ENCODE measurements at places on chromosomes 5 and 9.

- DNase-seq: no peak
These were observed 4.4 kb downstream of the ST8SIA4 start for GRCh38 chr5:100898504-100899346.

DNA sequence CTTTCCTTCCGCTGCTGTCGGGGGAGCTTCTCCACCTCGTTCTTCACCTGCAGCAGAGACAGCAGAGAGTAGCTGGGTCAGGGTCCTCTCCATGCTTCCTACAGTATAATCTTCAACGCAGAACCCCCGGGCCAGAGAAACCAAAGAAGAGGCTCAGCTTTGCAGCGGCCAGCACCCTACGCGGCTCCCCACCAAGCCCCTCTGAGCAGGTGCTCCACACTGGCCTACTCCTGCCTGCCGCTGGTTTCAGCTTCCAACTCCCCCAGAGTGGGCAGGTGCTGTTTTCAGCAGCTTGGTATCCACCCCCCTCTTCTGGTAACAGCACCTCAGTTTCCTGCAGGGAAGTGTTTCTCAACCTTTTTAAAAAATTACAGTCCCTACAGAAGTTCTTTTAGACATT lies 58.3 kb upstream of the FBXW11 start:
- no peak for DNase-seq

GRCh38 chr9:137096785-137097546 lies 10.2 kb downstream of the MAN1B1 start:
- no peak for DNase-seq

DNA sequence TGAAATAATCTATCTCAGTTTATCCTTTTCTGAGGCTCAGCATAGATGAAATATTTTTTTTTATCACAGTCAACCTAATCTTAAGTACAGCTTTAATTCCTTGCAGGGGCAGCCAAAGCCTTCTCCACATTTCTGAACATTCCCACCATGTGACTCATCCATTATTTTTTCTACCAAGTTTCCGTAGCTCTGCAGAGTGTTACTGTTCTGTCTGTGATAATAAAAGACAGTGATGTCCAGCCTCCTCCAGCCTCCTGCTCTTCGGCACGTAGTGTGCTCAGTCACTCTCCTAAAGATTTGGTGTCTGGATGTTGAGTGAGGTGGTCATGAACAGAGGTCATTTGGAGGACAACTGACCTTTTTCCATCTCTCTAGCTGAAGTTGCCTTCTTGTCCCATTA lies 338.1 kb upstream of the ADAMTS16 start:
- no peak for DNase-seq

DNA sequence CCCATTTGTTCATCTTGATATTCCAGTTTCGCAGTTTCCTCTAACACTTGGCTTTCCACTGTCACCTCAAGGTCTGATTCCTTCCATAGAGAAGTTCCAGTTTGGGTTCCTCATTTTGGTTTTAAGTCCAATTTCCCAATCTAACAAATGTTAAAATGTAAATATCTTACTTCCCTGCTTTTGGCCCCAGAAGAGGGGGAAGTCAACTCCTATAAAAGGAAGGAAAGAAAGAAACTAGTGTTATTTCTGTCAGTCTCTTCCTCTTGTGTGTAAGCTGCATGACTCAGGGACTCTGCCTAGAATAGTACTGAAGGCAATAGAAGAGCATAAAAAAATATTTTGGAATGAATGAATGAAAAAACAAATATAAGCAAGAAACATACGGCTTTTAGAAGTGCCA lies 127.5 kb upstream of the CCNG1 start:
- no peak for DNase-seq

- no peak for DNase-seq
These were observed 45.7 kb downstream of the SARDH start for GRCh38 chr9:133692364-133692985.

- DNase-seq: no peak
These were observed 439.3 kb upstream of the KLF4 start for GRCh38 chr9:107928701-107929371.

DNA sequence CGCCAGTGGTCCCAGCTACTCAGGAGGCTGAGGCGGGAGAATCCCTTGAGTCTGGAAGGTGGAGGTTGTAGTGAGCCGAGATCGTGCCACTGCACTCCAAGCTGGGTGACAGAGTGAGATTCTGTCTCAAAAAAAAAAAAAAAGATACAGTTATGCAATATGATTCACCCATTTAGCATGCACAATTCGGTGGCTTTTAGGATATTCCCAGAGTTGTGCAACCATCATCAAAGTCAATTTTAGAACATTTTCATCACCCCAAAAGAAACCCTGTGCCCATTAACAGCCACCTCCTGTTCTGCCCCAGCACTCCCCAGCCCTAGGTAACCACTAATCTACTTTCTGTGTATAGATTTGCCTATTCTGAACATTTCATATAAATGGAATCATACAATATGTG lies 4.3 kb upstream of the DHFR start:
- no peak for DNase-seq

DNA sequence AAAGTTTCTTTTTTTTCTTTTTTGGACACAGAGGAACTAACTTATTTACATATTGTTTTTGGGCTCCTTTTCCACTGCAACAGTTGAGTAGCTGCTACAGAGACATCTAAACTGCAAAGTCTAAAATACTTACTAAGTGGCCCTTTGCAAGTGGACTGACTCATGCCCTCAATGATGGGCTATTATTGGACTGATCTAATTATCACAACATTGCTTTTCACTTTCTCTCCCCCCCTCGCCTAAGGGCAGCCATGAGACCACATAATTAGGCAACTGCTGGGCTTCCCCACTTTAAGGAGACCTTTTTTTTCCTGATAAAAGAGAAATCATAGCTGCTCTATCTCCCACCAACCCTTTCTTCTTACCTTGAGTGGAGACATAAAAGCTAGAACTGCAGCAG lies 47.0 kb downstream of the PLK2 start:
- no peak for DNase-seq

DNA sequence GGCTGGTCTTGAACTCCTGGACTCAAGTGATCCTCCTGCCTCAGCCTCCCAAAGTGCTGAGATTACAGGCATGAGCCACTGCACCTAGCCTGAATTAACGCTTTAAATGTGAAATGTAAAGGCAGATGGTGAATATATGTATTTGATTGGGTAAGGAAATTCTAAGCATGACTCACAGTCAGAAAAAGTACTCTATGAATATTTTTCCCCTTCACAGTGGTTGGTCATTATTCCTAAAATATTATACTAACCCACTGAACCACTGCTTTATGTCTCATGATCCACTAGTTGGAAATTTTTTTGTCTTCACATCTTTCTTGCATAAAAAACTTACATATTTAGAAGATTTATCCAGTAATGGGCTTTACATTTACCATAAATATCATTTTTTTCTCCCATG lies 14.5 kb upstream of the TENT4A start:
- DNase-seq: no peak

- no peak for DNase-seq
These were observed 204.6 kb downstream of the RFX3 start for GRCh38 chr9:3321186-3321585.

- no peak for DNase-seq
These were observed 15.8 kb upstream of the TRAF1 start for GRCh38 chr9:120942186-120943001.

DNA sequence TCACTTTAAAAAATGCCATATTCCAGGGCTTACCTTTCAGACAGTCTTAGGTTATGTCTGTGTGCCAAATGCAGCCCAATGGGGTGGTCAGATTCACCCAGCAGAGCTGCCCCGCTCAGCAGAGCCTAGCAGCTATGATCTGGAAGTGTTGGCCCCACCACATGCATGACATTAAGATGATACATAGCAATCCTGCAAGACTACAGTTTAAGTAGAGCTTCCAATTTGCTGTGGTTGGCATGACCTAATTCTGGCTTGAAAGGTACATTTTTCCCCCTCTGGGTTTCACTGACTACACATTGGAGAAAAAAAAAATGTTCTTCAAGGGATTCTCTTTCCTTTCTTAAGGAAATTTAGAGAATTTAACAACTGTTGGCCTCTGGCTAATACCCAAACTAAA lies 22.5 kb downstream of the MEF2C start:
- DNase-seq: no peak

- no peak for DNase-seq
These were observed 5.9 kb upstream of the CSF1R start for GRCh38 chr5:150092159-150092787.

DNA sequence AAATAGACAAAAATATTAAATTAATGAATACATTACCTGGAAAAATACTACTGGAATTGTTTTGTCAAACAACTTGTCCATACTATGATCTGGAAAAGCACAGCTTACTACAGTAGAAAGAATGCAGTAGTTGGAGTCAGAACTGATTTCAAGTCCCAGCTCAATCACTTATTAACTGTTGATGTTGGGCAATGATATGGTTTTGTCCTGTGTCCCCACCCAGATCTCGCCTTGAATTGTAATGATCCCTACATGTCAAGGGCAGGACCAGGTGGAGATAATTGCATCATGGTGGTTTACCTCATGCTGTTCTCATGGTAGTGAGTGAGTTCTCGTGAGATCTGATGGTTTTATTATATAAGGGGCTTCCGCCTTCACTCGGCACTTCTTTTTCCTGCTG lies 247.5 kb downstream of the CD180 start:
- DNase-seq: no peak

- no peak for DNase-seq
These were observed 129.7 kb downstream of the NTRK2 start for GRCh38 chr9:84799251-84799650.

- peak; percentile 69 for DNase-seq
These were observed at the start of gene LPCAT1 for GRCh38 chr5:1523793-1524480. LPCAT1 (minus strand) TSS chr5:1523960; CDS start chr5:1523844, 116 bp downstream.

DNA sequence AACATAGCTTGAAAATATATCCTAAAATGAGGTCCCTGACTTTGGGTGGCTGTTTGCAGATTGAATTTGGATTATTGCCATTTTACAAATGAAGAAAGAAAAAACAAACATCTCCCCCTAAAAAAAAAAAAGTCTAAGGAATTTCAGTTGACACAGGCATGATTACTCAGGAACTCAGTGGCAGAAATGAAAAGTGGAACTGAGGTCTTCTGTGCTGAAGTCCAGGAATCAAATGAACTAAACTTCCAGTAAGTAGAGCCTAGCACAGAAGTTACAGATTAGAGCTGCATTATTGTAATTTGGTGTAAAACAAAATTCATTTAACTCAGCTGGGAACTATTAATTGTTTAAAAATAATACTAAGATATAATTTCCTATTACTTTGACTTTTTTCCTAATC lies 26.7 kb downstream of the FAM170A start:
- DNase-seq: no peak

DNA sequence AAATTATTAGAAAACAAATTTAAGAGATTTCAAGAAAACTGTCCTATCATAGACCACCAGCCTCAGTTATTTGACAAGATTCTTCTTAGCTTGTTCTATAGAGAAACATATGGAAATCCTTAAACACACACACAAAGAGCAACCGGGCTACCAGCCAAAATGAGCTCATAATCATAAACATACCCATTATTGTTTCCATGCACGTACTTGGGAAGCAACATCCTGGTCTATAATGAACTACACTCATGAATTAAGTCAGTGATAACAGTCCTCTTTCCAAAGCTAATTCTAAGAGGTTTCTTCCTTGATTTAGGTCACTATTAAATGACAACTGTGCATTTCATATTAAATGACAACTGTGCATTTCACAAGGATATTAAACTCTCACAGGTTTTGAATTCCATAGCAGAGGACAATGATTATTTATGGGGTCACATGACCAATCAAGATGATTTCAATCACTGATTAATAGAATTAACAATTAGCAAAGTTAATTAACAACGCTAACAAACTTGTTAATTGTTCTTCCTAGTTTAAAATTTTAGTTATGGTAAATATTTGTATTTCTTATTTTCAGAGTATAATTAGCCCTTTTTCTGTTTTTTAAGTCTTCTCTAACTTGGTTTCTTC lies 77.0 kb downstream of the OXCT1 start:
- DNase-seq: no peak

GRCh38 chr5:116532762-116533525 lies 41.7 kb downstream of the SEMA6A start:
- no peak for DNase-seq

- no peak for DNase-seq
These were observed 167.6 kb upstream of the TUSC1 start for GRCh38 chr9:25845867-25846266.

DNA sequence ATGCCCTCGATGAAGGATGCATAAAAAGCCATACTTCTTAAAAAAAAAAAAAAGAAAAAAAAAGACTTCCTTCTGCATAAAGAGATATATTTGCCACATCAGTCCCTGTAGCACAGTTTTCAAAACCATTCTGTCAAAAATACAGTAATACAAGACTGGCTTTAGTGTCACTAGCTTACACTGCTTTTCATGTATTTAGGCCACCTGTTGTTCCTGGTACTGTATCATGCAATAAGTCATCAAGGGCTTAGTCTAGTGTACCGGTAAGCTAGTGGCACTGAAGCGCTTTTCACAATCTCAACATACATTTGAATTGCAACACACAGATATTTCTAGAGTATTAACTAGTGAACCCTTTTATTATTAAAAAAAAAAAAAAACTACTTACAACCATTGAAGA lies 231.2 kb downstream of the NFIB start:
- DNase-seq: no peak

DNA sequence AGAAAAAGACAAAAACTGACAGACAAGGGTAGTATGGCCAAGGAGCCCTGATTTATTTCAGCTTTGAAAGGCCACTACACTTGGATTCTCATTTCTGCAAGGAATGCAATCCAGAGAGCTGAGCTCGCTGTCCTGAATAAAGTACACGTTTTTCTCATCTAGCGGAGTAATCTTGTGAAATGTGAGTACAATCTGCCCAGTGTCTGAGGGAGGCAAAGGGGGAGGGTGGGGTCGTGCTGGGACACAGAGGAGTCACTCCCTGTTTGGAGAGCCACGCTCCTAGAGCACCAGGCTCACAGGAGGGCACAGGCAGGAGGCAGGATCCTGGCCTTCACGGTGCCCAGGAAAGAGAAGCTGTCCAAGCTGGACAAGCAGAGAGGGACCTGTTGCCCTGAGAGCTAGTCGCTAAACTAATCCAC lies 51.0 kb upstream of the IFNK start:
- DNase-seq: no peak

DNA sequence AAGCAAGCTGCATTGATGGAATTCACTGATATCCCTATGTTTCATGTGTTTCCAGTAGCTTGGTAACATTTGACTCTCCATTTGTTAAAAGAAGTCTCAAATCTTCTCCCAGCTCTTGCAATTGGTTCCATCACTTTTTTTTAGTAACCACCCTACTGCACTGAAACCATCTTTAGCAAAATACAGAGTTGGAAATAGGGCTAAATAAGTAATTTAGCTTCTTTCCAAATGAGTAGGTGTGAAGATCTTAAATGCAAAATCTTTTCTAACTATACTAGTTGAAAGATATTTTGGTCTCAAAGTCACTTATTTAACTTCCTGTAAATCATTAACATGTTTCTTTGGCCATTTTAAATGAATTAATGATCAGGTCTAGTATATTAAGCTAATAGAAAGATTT lies 138.1 kb downstream of the DIRAS2 start:
- DNase-seq: no peak
